ENCODE measurements at places on chromosomes 11 and 22.
A peak's percentile ranks its signal among the peaks of the same experiment; 100 is the strongest.

- DNase-seq, result peak; percentile 20
Measured at GRCh38 chr11:79536155-79536917, 95.5 kb upstream of the TENM4 start.

- no peak for DNase-seq
Measured at GRCh38 chr22:37970864-37971263, 13.5 kb downstream of the SOX10 start.

- no peak for DNase-seq
Measured at GRCh38 chr11:2301631-2302305, at the start of the genes C11orf21 and TSPAN32. C11orf21 (minus strand) TSS chr11:2301918; CDS start chr11:2301808, 110 bp downstream. TSPAN32 (plus strand) TSS chr11:2302013; CDS start chr11:2302150, 137 bp downstream.

DNA sequence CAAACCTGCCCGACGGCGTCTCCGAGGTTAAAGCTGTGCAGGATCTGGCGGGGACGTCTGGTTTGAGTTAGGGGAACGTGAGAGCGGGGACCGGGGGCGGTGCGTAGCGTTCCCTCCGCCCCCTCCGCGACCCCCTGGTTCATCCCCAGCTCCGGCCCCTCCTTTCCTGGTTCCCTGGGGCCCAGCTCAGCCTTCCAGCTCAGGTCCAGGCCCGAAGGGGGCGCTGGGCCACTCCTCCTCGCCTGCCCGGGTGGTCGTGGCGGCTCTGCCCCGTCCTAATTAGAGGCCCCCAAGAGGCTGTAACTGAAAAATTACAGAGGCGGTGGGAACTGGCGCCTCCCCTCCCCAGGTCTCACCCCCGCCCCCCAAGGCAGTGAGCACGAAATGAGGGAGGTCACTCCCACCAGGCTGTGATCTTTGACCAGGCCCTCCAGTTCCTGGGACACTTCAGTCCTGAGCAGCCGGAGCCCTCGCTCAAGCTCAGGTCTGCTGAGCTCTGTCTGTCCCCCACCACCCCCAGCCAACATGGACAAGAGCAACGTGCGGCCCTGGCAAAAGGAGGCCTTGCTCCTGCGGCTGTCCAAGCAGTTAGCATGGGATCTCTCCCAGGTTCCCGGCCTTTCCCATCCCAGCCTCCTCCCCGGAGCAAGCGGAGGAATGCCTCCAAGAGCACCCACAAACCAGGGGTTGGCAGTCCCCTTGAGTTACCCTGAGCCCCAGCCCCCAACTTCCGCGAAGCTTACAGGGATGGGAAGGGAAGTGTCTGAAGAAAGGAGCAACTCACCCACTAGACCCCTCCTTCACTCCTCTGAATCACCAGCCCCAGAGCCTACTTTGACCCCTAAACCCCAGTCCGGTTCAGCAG is 3.3 kb downstream of the CD248 start:
- DNase-seq, result no peak

GRCh38 chr11:122649116-122649515 is 6.4 kb upstream of the UBASH3B start:
- peak; percentile 69 for DNase-seq

GRCh38 chr11:85414175-85414574 is 213.0 kb downstream of the DLG2 start:
- no peak for DNase-seq

GRCh38 chr11:104728927-104729326 is 169.3 kb downstream of the CASP12 start:
- no peak for DNase-seq

DNA sequence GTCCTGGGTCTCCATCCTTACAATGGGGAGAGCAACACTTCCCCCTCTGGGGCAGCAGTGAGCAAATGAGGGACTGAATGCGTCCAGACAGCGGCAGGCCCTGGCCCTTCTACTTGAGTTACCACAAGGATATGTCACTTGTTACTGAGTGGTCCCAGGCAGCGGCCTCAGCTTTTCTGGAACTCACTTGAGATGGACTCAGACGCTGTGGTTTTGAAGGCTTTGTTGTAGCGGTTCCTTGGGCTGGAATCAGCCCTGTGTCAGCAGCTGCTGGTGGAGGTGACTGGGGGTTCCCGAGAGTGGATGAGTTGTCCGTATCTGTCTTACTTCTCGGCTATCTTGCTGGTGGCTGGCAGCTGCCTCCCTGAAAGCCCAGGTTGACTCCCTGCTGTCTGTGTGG is 77.0 kb downstream of the MICAL2 start:
- peak; percentile 85 for DNase-seq

DNA sequence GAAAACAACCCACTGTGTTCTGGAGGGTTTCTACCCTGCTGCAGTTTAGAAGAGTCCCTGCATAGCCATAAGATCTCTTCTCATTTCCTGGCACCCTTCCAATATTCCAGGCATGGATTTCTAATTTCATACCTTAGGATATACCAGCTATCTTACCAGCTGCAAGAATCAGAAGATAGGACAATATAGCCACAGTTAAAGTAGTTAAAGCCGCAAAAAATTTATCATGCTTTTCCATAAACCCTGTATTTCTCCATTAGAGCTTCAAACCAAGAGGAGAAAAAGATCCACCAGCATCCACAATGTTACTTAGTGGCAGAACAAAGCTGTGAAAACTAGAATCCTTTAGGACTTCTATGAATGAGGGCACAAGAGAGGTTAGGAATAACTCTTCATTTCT is 8.6 kb upstream of the OR56B1 start:
- no peak for DNase-seq

DNA sequence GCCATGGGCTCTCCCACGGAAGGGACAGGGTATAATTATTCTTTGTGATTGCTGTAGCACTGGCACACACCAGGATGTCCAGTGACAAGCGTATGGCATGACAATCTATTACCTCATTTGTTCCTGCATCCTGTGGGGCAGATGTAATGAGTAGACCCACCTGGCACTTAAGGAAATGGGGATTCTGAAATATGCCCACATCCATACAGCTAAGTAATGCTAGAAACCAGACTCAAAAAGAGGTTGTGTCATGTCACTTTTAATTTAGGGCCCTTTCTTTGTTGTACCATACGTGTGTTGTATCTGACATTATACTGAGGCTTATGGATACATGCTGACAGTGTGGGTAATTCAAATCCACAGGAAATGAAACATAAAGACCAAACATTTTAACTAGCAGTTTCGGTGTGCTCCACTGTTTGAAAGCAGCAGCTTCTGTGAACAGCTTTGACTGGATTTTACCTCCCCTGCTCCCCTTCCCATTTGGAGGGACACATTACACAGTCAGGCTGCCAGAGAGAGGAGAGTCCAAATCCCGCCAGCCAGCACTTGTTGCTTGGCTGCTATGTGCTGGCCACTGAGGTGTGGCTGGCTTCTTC is 21.2 kb downstream of the GRAMD1B start:
- DNase-seq, result no peak

All from mammary epithelial cell (primary cell).